Cortex of kidney (tissue), 1 donor: ENCODE measurements at places on chromosomes 1 and 21.
A peak's percentile ranks its signal among the peaks of the same experiment; 100 is the strongest.

GRCh38 chr1:1137256-1138045 is 21.6 kb upstream of the C1orf159 start:
- no peak for DNase-seq

- no peak for DNase-seq
Measured at GRCh38 chr1:233844692-233845091, 59.8 kb upstream of the SLC35F3 start.

- DNase-seq, result no peak
Measured at GRCh38 chr1:91712981-91713841, 172.7 kb downstream of the TGFBR3 start.

DNA sequence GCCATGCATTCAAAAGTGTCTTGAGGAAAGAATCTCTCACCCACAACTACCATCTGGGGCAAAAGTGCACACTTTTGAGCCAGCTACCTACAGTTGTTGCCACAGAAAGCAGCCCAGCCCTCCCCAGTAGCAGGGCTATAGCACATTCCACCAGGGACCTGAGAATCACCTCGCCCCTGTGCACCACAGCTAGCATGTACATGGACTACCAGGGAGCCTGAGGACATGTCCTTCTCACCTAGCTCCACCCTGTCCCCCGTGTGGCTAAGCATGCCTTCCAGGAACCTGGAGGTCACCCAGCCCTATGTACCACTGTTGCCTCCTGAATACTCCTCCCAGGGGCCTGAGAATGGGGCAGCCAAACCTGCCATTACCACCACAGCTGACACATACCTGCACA is 16.9 kb downstream of the SPRR2G start:
- no peak for DNase-seq

DNA sequence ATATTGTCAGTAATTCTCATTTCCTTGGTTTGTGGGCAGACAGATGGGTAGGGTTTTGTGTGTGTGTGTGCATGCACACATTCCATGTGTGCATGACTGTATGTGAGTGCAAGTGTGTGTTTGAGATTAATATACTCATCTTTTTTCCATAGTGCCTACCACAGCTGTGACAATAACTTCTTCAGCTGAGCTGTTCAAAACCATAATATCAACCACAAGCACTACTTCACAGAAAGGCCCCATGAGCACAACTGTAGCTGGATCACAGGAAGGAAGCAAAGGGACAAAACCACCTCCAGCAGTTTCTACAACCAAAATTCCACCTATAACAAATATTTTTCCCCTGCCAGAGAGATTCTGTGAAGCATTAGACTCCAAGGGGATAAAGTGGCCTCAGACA is 149.3 kb downstream of the ADGRL2 start:
- DNase-seq, result no peak

DNA sequence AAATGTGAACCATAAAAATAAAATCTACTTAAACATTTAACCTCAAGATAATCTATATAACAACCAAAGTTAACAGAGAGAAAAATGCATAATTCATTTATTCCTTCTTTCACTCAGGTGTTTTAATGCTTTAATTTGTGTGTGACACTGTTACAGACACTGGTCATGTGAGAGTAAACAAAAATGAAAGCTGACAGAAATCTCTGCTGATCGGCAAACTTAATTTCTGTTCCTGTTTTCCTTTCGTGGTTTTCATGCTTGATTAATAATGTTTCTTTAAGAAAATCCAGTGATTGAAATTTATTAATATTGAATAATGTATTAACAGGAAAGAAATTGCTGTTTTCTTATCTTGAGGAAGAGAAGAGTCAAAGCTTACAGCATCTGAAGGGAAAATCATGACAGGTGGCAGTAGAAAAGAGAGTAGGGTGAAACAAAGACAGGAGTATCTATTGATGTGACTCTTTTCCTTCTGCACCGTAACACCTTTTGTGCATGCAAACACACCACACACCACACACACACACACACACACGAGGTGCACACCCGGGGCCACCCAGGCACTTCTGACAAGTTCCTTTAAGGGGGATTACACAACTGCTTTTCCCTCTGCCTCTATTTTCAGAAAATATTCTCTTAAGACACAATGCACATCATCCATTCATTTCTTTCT is 1.6 kb downstream of the OR2AK2 start:
- DNase-seq, result no peak

DNA sequence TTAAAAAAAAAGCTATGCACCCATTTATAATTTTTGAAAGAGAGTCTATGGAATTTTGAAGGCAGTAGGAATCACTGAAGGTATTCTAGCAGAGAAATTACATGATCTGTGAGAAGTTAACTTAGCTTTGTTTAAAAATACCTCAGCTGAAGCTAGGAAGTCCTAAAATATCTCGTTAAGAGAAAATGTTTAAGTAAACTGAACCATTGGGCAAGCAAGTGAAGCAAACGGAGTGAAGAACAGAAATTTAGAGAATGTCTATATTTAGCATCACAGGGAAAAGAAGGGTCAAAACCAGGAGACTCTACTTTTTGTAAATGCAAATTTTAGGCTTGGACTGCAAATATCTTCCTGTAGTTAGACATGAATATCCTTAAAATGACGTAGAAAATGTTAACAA is 230.8 kb downstream of the HMCN1 start:
- DNase-seq, result no peak

- DNase-seq, result no peak
Measured at GRCh38 chr1:147798731-147799130, 38.3 kb upstream of the GJA5 start.

DNA sequence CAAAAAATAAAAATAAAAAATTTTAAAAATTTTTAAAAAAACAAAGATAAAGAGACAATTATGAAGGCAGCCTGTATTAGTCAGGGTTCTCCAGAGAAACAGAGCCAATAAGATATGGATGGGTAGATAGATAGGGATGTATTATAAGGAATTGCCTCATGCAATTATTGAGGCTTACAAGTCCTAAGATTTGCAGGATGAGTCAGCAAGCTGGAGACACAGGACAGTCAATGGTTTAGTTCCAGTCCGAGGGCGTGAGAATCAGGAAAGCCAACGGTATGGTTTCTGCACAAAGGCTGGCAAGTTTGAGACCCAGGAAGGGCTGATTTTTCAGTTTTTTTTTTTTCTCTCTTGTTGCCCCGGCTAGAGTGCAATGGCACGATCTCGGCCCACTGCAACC is 24.1 kb upstream of the EIF4G3 start:
- DNase-seq, result no peak

DNA sequence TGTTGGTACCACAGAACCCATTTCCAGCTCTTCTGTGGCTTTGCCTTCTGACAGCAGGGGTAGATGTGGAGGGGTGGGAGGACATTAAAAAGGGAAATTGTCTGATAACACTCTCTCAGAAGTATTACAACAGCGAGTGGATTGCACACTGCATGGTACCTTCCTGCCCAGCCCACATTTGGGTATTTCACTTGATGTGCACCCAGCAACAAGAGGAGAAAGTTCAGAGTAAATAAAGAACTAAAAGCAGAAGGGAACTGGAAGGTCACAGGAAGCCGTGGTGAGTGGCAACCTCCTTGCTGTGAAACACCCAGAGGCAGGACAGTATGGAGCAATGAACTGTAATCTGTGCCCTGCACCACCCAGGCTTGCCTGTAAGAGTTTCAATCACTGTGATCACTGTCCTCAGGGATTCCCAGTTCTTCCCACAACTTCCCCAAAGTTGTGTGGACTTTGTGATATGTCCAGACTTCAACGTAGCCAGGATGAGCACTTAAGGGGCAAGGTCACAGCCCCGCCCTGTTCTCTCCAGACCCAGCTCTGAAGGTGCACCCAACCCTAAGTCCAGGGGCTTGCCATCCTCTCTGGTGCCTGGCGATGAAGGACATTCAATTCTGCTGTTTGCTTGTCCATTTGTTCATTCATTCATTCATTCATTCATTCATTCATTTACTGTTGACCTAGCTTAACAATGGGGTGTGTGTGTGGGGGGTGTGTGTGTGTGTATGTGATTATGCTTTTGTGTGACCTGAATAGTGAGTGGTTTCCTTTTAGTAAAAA is 18.7 kb upstream of the F5 start:
- DNase-seq, result no peak

DNA sequence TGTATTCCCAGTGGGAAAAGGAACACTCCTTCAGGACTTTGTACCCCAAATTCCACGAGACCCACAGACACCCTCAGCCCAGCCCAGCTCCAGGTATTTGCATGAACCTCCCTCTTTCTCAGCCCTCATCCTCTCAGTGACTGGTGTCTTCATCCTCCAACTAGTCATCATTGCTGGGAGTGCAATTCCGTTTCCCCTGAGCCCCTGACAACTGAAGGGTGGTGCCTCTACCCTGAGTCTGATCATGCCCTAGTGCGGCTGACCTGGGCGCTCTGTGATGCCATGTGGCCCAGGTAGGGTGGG is 3.8 kb upstream of the ZNF692 start:
- no peak for DNase-seq

DNA sequence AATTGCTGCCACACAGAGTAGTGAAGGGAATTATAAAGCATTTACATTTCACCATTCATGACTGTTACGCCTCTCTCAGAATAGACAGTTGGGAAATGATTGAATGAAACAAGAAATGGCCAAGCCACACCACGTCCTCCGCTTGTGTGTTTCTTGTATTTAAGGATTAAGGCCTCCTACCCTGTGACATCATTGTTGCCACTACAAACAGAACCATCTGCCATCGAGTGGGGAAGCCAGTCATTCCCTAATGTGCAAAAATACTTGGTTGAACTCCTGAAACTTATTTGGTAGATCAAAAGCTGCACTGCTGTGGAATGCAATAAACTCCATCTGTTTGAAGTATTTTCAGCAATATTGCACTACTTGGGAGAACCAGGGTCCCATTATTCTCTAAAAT is 99.0 kb upstream of the C1orf105 start:
- no peak for DNase-seq

GRCh38 chr1:22763487-22764200 is 53.0 kb downstream of the EPHB2 start:
- no peak for DNase-seq

DNA sequence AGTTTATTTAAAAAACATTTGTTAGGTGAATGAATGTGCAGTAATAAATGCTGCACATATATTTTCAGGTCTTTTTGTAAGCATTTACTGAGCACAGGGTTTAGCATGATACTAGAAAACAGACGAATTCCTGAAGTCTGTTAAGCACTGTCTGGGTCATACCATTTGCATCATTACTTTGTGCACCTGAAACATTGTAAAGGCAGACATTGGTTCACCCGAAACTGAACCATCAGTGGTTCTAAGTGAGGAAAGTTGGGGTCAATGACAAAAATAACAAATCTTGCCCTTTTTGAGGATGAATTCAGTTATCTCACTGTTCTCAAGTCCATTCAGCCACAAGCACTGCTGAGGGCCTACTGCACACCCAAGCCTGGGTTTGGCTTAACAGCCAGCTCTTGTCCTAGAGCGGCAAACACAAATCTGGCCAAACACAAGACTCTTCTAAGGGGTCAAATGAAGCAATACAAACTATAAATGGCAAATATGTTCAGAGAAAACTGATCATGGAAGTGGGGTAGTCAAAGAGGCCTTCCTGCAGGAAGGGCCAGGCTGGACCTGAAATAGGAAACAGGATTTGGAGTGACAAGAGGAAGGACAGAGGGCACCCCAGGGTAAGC is 21.8 kb downstream of the TRABD2B start:
- DNase-seq, result no peak

DNA sequence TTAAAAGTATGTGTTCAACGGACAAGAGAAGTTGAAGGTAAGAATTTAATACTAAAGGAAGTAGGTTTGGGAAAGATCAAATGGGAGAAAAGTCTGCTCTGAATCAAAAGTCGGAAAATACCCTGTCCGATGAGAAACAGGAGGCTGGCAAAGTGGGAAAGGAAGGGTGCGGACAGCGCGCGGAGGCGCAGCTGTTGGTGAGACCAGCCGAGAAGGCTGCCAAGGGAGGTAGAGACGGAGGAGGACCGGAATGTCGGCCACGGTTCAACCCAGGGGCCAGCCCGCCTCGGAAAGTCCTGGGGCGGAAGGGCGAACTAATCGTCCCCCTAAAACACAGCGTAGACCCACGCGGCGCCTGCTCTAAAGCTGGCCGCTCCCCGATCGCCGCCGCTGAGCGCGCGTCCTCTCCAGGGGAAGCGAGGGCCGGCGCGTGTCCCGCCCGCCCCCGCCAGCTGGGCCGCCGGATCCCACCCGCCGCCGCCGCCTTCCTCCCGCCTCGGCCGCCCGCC is 639 bp upstream of the SPATA1 start:
- DNase-seq, result peak; percentile 66

GRCh38 chr1:241717975-241718374 is 65.9 kb downstream of the WDR64 start:
- no peak for DNase-seq

GRCh38 chr1:52098139-52098871 is 42.2 kb downstream of the BTF3L4 start:
- no peak for DNase-seq

DNA sequence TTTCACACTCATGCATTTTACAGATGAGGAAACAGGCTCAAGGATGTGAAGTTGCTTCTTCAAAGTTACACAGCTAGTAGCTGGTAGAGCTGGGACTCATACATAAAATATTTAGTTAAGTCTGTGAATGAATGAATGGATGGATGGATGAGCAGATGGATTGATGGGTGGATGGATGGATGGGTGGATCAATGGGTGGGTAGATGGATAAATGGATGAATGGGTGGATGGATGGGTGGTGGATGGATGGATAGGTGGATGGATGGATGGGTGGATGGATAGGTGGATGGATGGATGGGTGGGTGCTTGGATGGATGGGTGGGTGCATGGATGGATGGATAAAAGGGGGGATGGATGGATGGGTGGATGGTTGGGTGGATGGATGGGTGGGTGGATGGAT is 240.9 kb downstream of the GRIK3 start:
- no peak for DNase-seq

GRCh38 chr1:232594768-232595698 is 34.9 kb downstream of the SIPA1L2 start:
- DNase-seq, result no peak

DNA sequence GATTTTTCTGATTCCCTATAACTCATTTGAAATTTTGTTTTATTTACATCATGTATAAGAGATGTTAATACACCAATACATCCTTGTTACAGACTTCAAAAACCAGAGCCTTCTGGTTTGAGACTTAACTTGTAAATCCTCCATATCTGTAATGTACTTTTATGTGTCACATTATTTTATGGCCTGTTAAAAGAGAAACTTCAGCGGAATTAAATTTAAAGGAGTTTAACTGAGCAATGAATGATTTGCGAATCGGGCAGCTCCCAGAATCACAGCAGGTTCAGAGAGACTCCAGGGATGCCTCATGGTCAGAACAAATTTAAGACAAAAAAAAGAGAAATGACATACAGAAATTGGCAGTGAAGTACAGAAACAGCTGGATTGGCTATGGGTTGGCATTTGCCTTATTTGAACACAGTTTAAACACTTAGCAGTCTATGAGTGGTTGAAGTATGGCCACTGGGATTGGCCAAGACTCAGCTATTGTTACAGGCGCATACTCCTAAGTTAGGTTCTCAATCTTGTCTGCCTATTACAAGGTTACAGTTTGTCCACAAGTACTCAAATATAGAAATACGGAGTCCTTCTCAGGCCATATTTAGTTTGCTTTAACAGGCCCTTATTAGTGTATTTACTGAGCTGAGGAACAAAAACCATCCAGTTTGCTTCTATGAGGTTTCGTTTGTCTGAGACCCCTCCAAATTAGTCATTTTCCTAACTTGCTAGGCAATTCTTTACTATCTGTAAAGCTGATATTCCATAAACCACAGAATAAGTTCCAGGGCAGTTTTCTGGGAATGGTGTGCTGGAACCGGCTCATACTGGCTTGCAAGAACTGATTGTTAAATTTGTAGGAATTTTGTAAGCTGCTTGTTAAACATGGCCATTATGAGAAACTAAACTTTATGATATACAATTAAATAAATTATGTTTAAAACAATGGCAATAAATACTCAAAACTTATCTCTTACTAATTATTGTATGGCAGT is 56.2 kb upstream of the WDR26 start:
- no peak for DNase-seq
